ENCODE measurements at places on chromosomes 2 and 18.

DNA sequence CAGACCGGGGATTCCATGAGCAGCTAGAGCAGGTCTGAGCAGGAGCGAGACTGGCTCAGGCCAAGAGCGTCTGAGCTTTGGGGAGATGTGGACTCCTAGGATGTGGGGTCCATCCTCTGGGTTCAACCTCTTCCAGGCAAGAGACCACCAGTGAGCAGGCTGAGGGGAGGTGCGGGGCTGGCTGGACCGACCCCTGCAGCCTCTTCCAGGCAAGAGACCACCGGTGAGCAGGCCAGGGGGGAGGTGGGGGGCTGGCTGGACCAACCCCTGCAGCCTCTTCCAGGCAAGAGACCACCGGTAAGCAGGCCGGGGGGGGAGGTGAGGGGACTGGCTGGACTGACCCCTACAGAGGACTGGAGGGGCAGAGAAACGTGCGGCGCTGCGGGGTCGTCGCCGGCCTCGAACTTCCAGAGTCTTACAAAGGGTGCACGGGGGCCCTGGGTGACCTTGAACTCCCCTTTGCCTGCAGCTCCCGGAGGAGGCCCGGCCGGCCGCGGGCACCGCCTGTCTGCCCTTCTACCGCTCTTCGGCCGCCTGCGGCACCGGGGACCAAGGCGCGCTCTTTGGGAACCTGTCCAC lies 63.4 kb downstream of the TPO start:
- DNase-seq = no peak

- DNase-seq = no peak
Observed at GRCh38 chr2:239263231-239263630, 137.6 kb downstream of the HDAC4 start.

GRCh38 chr2:225400546-225401400 lies 1.3 kb downstream of the NYAP2 start:
- no peak for DNase-seq

- DNase-seq = no peak
Observed at GRCh38 chr2:114119862-114120261, 230.0 kb downstream of the ACTR3 start.

GRCh38 chr2:233256048-233256447 lies 4.6 kb downstream of the ATG16L1 start:
- DNase-seq = no peak

GRCh38 chr2:190864375-190864774 lies 16.2 kb upstream of the GLS start:
- DNase-seq = no peak

- peak; percentile 85 for DNase-seq
Observed at GRCh38 chr2:238242731-238243495, 3.1 kb upstream of the HES6 start.

GRCh38 chr18:35641916-35642315 lies 60.4 kb downstream of the GALNT1 start:
- no peak for DNase-seq

GRCh38 chr2:235021752-235022151 lies 69.9 kb downstream of the SH3BP4 start:
- no peak for DNase-seq

DNA sequence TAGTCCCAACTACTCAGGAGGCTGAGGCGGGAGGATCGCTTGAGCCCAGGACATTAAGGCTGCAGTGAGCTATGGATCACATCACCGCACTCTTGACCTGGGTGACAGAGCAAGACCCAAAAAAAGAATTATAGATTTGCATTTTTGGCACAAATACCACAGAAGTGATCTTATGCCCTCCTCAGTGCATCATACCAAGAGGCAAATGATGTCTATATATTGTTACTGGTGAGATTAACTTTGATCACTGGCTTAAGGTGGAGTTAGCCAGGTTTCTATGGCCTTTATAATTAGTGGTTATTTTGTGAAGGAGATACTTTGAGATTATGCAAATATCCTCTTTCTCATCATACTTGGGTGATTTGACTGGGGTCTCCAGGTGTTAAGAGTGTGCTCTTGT lies 22.1 kb upstream of the CATIP start:
- DNase-seq = no peak

- no peak for DNase-seq
Observed at GRCh38 chr2:127101756-127102477, 5.0 kb downstream of the BIN1 start.

DNA sequence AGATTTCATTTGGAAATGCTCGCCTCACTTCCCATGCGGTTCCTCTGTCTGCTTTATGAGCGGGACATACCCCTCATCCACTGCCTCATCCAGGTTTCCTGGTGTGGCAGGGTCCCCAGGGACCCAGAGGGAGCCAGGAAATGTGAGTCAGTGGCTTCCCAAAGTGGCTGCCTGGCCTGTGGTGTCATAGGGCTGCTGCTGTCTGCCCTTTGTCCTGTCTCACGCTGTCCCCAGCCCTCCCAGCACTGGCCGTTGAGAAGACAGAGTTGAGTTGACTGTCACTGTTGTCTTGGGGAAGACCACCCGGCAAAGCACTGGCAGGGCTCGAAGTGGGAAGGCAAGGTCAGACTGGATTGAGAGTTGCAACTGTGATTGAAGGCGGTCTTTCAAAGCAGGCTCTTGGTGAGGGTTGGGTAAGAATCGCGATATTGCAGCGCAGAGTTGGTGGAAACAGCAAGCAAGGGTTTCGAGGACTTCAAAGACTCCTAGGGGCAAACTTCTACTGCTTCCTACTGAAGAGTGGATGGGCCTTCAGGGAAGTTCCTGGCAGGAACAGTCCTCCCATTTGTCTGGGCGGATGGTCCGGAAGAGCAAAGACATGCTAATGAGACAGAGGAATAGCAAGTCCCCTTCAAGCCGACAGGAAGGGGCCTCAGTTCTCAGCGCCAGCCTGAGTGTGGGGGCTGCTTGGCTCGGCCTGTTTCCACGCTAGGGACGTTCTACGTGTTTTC lies 33.9 kb downstream of the RAB31 start:
- DNase-seq = no peak

DNA sequence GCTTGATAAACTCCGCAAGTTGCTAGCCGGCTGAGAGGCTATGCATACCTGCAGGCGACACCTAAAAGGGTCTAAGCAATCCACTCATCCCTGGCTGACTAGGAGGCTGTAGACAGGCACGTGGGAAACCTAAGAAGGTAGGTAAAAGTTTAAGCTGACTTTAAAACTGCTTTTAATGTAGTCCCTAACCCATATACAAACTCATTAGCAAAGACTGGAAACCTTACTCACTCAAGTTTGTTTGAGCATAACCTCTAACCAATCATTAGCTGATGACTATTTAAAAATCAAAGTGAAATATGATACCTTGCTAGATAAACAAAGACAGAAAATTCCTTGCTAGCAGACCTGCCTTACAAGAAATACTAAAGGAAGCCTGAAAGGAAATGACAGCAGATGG lies 106.4 kb downstream of the EXOC6B start:
- DNase-seq = no peak

GRCh38 chr2:172606285-172606684 lies 50.4 kb downstream of the PDK1 start:
- no peak for DNase-seq

GRCh38 chr2:5740053-5740452 lies 47.9 kb downstream of the SOX11 start:
- DNase-seq = no peak

GRCh38 chr2:26068602-26069298 lies 34.9 kb downstream of the RAB10 start:
- DNase-seq = no peak

DNA sequence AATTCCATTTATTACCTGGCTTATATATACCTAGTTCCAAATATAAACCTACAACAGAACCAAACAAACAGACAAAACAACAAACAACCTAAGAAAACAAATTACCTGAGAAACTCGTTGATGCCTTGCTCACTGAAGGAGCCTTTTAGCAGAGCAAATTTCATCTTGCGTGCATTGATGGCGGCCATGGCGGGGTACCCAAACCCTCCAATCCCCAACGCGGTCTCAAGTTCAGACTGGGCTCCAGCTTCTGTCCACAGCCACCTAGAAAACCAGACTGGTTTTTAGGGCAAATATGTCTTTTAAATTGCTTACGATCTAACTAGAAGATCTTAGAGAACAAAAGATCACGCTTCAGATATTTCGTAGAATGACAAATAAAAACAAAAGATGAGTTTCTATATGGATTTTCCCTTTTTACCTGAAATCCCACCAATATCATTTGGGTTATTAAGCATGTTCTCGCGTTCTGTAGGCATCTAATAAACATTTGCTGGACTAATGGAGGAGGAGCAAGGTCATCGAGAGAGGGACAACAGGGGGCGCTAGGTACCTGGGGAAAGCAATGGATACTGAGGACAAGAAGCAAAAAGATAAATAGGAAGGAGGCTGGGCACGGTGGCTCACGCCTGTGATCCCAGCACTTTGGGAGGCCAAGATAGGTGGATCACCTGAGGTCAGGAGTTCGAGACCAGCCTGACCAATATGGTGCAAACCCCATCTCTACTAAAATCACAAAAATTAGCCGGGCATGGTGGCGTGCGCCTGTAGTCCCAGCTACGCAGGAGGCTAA lies 25.2 kb downstream of the PDIA6 start:
- no peak for DNase-seq

GRCh38 chr2:98759827-98760625 lies 29.1 kb upstream of the MGAT4A start:
- DNase-seq = no peak

- DNase-seq = no peak
Observed at GRCh38 chr2:160252278-160252887, 52.3 kb upstream of the ITGB6 start.

- DNase-seq = no peak
Observed at GRCh38 chr2:110772383-110772755, 40.0 kb downstream of the ACOXL start.

DNA sequence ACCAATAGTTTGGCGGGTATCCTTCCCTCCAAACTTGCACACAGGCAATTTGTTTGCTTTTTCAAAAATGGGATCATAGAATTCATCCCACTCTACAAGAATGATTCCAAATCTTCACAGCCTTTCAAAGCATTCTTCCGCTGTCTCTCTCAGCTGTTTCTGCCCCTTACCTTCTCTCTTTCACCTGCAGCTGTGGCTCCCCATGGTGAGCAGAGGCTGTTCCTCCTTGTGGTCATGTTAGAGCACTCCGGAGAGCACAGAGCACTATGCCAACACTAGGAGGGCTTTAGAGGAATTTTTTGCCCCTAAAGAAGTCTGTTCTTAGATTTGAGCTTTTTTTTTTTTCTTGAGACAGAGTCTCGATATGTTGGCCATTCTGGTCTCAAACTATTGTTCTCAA lies 30.4 kb downstream of the MTHFD2 start:
- DNase-seq = no peak

- no peak for DNase-seq
Observed at GRCh38 chr2:67259556-67260342, 137.4 kb upstream of the ETAA1 start.
